ENCODE measurements at places on chromosomes 12 and 14. TPM values are rescaled to one million over a fixed set of nuclear protein-coding genes. Genes with fewer than 3 reads are reported as not detected.
A peak's percentile ranks its signal among the peaks of the same experiment; 100 is the strongest.

DNA sequence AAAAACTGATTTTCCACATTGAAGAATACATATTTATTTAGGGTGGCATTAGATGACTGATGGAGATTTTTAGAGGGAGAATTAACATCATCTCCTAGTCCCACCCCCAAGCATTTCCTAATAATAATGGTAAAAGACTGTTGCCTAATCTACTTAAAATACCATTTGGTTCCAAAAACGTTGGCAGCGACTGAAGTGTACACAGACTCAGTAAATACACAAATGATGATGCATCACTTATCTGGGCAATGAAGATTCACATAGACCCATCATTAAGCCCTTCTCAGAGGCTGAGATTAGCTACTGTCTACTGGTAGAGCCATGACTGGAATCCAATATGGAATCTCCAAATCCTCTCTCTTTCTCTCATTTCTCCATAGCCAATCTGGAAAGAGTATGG is 18.2 kb downstream of the RTN1 start:
- no peaks in the 10 kb centered on the region for H3K27me3 ChIP-seq
- no peaks in the 10 kb centered on the region for H3K4me1 ChIP-seq
- no peaks in the 10 kb centered on the region for H3K36me3 ChIP-seq
- H3K27ac ChIP-seq, result no peak overlapping the region
- no peak for DNase-seq

- no peak overlapping the region for H3K27ac ChIP-seq
- peaks cover 36% of the 10 kb centered on the region for H3K27me3 ChIP-seq
- no peak overlapping the region for H3K4me3 ChIP-seq
- H3K36me3 ChIP-seq, result no peaks in the 10 kb centered on the region
- DNase-seq, result no peak
- peaks cover 25% of the 10 kb centered on the region for H3K4me1 ChIP-seq
Observed at GRCh38 chr14:72889366-72889765, 4.5 kb downstream of the DPF3 start.

- no peak overlapping the region for H3K4me3 ChIP-seq
- no peak for DNase-seq
- H3K27me3 ChIP-seq, result peaks cover 4% of the 10 kb centered on the region
- H3K4me1 ChIP-seq, result peaks cover 16% of the 10 kb centered on the region
- H3K27ac ChIP-seq, result no peak overlapping the region
Observed at GRCh38 chr12:2260441-2260840, 207.7 kb downstream of the CACNA1C start.

GRCh38 chr12:120262852-120263747 is 2.4 kb downstream of the PXN start:
- H3K27ac ChIP-seq, result peak overlapping the region; percentile 85
- H3K4me1 ChIP-seq, result peaks cover 76% of the 10 kb centered on the region

DNA sequence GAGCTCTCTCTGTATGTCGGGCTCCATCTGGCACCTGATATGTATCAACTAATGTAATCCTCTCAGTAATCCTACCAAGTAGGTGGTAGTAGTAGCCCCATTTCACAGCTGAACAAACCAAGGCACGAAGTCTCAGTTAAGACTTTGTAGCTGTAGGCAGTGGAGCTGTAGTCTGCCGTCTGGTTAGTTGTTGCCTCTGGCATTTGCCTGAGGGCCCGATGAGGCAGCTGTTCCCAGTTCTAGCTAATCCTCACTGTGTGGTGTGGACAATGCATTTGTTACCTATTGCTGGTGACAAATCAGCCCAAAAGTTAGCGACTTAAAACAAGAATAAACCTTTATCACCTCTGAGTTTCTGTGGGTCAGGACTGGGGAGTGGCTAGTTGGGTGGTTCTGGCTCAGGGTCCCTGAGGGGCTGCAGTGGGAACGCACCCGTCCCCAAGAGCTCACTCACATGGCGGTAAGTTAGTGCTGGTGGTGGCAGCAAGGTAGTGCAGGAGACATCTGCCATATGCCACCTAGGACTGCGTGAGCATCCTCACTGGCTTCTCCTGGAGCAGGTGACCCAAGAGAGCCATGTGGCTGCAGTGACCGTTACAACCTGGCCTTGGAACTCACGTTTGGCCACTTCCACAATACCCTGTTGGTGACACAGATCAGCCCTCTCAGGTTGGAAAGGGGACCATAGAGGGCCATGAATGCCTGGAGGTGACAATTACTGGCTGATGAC is 5.6 kb downstream of the AACS start:
- no peak overlapping the region for H3K27ac ChIP-seq
- no peak overlapping the region for H3K4me3 ChIP-seq
- DNase-seq, result no peak
- H3K36me3 ChIP-seq, result peaks cover 6% of the 10 kb centered on the region
- peaks cover 22% of the 10 kb centered on the region for H3K4me1 ChIP-seq

- peaks cover 22% of the 10 kb centered on the region for H3K36me3 ChIP-seq
- no peak for DNase-seq
- H3K4me3 ChIP-seq, result no peak overlapping the region
Observed at GRCh38 chr12:50188241-50188781, 21.1 kb upstream of the CERS5 start.

DNA sequence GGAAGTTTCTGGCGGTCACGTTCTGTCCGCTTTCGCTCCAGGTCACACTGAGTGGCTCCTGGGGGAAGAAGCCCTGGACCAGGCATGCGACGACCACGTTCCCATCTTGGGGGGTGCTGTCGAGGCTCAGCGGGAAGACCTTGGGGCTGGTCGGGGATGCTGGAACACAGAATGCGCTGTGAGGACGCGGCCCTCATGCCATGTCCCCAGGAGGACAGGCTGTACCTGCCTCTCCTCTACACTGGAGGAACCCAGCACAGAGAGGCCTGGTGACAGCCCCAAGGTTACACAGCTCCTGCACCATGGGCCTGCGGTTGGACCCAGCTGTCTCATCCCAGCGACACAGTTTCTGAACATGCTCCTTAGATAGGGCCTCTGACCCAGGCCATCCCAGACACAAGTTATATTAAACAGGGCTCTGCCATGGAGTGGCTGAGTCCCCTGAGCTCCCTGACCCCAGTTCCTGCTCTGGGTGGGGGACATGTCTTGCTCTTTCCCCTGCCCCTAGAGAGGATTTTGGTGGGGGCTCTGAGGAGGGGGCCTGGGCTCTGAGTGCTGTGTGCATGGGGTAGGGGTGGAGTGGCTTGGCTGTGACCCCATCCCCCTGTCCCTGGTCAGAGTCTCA is 62.0 kb downstream of the TMEM121 start:
- H3K27ac ChIP-seq, result no peak overlapping the region
- H3K27me3 ChIP-seq, result no peaks in the 10 kb centered on the region
- H3K4me3 ChIP-seq, result no peak overlapping the region
- H3K4me1 ChIP-seq, result no peaks in the 10 kb centered on the region
- no peaks in the 10 kb centered on the region for H3K36me3 ChIP-seq
- DNase-seq, result no peak

DNA sequence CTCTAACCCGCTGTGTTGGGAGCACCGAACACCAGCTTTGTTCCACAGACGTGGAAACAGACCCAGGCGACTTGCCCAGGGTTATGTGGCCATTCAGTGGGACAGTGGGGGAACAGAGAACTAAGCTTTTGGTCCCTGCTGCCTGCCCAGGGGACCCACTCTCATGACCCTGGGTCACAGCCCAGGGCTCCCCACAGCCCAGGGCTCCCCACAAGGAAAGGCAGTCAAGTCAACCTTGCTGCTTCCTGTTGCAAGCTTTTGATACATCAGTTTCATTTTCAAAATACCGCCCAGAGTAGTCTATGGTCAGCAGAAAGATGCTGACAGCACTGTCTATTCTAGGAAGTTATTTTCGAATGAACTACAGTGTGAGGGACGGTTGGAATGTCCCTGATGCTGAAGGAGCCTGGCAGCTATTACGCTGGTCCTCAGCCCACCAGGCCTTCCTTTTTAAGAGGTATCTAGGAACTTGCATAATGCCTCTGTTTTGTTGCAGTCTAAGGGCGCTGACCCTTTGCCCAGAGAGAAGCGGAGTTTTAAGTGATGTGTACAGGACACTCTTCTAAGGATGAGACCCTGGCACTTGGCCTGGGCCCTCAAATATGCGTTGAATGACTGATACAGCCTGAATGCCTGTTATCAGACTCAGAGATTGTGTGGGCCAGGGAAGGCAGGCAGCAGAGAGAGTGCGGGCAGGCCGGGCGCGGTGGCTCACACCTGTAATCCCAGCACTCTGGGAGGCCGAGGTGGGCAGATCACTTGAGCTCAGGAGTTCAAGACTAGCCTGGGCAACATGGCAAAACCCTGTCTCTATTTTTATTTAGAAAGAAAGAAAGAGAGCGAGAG is 12.6 kb upstream of the TTC7B start:
- DNase-seq, result no peak
- peak overlapping the region; percentile 15 for H3K27ac ChIP-seq
- H3K27me3 ChIP-seq, result no peaks in the 10 kb centered on the region
- peak overlapping the region; percentile 41 for H3K4me3 ChIP-seq

DNA sequence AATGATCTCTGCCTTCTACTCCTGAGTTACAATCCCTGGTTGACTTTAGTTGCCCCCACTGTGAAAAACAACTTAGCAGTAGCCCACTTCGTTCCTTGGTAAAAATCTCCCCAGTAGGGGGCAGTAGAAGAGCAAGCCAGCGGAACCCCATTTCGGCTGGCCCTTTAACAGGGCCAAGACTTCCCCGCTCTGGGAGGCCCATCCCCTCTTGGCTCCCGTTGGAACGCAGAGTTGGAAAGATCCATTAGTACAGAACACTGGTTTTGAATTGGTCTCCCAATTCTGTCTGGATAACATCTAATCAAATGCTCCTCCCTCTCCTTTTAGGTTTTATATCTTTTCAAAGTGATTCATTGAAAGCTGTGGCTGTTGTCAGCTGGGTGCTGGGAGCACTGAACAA is 1133.3 kb downstream of the BCL11B start:
- no peak overlapping the region for H3K4me3 ChIP-seq
- no peaks in the 10 kb centered on the region for H3K36me3 ChIP-seq
- peaks cover 14% of the 10 kb centered on the region for H3K4me1 ChIP-seq
- no peak for DNase-seq

DNA sequence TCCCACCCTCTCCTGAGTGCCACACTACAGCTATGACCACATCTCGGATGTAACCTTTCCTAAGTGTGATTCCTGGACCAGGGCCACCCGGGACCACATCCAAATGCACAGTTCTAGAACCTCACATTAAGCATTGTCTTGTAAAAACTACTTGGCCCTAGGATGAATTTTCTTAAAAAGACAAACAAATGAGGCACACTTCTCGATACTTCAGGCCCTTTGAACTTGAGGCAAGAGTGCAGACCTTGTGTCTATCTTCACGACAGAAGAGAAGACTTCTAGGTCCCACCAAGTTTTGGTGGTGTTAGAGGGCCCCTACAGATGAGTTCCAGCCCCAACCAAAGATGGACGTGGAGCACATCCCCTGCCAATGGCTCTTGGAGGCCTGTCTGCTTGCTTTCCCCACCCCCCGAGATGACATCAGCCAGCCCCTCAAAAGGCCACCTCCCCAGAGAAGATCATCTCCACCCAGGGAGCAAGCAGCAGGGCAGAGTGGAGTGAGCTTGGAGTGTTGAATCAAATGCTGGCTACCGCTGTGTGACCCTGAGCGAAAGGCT is 9.3 kb downstream of the ISCU start:
- peaks cover 6% of the 10 kb centered on the region for H3K4me1 ChIP-seq
- DNase-seq, result peak; percentile 15
- peaks cover 35% of the 10 kb centered on the region for H3K36me3 ChIP-seq
- no peaks in the 10 kb centered on the region for H3K27me3 ChIP-seq

- no peaks in the 10 kb centered on the region for H3K4me1 ChIP-seq
- no peaks in the 10 kb centered on the region for H3K36me3 ChIP-seq
- H3K27ac ChIP-seq, result no peak overlapping the region
- DNase-seq, result no peak
- no peak overlapping the region for H3K4me3 ChIP-seq
Observed at GRCh38 chr12:116644806-116645205, 85.6 kb downstream of the MAP1LC3B2 start.

GRCh38 chr14:26856876-26857518 is 259.2 kb upstream of the NOVA1 start:
- no peak overlapping the region for H3K4me3 ChIP-seq
- H3K27me3 ChIP-seq, result no peaks in the 10 kb centered on the region

DNA sequence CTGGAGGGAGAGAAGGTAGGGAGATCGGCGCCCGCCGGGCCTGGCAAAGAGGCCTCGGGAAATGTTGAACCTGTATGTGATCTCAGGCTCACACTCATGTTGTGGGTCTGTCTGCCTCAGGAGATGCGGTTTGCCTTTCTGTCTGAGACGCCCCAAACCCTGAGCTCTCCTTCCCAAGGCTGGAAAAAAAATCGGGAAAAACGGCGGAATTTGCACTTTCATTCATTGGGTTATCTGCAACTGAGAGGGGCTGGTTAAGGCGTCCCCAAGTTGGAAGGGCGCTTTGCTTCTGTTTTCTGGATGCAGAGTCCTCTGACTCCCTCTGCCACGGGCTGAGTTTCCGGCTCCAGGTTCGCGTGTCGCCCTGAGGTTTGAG is 5.0 kb upstream of the HOXC9 start:
- no peak for DNase-seq
- H3K4me1 ChIP-seq, result peaks cover 86% of the 10 kb centered on the region
- peak overlapping the region; percentile 98 for H3K27ac ChIP-seq
- peaks cover 11% of the 10 kb centered on the region for H3K27me3 ChIP-seq
- no peaks in the 10 kb centered on the region for H3K36me3 ChIP-seq
- peak overlapping the region; percentile 67 for H3K4me3 ChIP-seq

DNA sequence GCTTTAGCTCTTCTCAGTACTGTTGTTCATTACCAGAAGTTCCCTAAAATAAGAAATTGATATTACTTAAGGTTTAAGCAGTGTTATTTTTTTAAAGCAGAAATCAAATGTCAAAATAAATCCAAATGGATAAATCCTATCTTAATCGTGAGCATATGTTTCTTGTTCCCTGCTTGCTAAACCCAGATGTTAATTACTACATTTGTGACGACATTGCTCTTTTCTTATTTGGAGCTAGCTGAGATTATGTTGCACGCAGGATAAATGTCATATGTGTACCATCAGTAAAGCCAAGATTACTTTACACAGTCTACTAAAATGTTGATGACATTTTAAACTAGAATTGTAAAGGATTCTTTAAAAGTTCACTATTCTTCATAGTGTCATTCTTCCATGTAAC is 157.5 kb downstream of the PLCZ1 start:
- peaks cover 5% of the 10 kb centered on the region for H3K36me3 ChIP-seq
- no peak overlapping the region for H3K27ac ChIP-seq
- H3K27me3 ChIP-seq, result no peaks in the 10 kb centered on the region
- no peaks in the 10 kb centered on the region for H3K4me1 ChIP-seq
- DNase-seq, result no peak
- no peak overlapping the region for H3K4me3 ChIP-seq

- peaks cover 18% of the 10 kb centered on the region for H3K36me3 ChIP-seq
- peak overlapping the region; percentile 86 for H3K27ac ChIP-seq
- H3K4me1 ChIP-seq, result peaks cover 24% of the 10 kb centered on the region
- no peak overlapping the region for H3K4me3 ChIP-seq
- no peaks in the 10 kb centered on the region for H3K27me3 ChIP-seq
Observed at GRCh38 chr14:54773171-54774006, 129.2 kb downstream of the GCH1 start.

Gene ZNF740
- total RNA-seq, result 10.3 TPM

Gene TAS2R9
- total RNA-seq, result not detected

Gene NTF3
- 1.4 TPM for total RNA-seq

Gene KRT7
- 105 TPM for total RNA-seq

Gene CLEC2A
- 35.7 TPM for total RNA-seq

Data from suprapubic skin (tissue), 4 donors.